ENCODE measurements at places on chromosomes 1 and 21.

DNA sequence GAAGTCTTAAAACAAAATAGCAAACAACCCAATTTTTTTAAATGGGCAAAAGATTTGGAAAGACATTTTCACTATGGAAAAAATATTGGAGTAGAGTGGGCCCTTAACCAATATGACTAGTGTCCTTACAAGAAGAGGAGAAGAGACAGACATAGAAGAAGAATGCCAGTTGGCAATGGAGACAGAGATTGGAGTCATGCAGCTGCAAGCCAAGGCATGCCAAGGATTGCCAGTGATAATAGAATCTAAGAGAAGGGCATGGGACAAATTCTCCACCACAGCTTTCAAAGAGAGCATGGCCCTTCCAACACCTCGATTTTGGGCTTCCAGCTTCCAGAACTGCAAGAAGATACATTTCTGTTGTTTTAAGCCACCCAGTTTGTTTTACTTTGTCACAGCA lies 92.7 kb downstream of the RGS2 start:
- DNase-seq = no peak

DNA sequence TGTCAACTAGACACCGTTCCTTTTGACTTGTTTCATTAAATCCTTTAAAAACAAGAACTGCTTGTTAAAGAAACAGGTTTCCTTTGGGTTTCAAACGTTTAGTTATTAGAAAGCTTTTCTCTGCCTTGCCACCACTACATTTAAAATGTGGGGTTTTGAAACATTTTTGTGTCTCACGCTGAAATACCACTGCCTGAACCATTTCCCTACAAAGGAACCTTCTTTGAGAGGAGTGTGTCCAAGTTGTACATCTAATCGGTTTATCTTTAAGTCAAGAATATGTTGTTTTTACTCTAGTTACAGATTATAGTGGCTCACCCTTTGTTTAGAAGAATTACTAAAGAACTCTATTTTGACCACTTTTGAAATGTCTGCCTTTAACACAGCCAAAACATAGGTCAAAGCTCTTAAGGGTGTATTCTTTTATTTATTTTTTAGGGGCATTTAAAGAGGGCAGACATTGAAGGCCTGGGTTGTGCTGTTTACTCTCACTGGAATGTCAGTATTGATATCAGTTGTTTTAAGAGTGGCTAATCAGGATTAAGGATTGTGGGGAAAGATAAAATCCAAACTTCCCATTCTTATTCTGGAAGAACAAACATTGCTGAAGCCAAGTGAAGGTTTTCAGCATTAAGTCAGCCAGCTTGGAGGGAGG lies 143.4 kb downstream of the GALNT2 start:
- no peak for DNase-seq

DNA sequence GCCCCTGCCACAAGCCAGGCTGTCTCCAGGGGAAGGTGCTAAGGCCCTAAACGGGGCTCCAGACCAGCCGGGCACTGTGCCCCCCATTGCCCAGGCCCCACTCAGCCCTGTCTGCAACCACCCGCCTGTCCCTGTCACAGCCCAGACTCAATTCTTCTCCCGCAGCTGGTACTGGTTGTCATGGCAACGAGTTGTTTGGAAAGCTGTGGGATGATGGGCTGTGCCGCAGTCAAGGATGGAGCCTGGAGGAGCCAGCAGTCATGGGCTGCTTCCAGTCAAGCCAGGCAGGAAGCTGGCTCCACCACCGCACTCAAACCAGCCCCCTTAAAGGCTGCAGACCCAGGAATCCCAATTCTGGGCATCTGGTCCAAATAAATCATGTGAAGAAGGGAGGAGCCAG lies 4.2 kb downstream of the SPOCD1 start:
- DNase-seq = peak; percentile 40

- no peak for DNase-seq
Measured at GRCh38 chr1:92879316-92879968, 47.6 kb downstream of the RPL5 start.

GRCh38 chr1:66341446-66342089 lies 192.4 kb upstream of the SGIP1 start:
- no peak for DNase-seq

DNA sequence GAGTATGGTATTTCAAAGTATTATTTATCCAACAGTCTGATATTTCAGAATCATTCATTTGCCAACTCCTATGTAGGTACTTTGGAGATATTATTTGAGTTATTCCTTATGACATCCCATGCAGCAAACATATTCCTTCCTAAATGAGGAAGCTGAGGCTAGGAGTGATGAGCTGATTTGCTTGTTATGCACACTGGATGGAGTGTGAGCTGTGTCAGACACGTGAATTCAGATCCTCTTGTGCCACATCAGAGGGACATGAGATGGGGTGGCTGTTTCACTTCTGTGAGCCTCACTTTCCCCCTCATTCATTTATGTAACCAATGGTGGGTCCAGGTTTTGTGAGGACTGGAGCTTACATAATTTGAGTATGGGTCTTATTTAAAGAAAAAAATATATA lies 215.9 kb downstream of the DISC1 start:
- DNase-seq = no peak

- no peak for DNase-seq
Measured at GRCh38 chr1:39128959-39129358, 75.5 kb upstream of the MACF1 start.

DNA sequence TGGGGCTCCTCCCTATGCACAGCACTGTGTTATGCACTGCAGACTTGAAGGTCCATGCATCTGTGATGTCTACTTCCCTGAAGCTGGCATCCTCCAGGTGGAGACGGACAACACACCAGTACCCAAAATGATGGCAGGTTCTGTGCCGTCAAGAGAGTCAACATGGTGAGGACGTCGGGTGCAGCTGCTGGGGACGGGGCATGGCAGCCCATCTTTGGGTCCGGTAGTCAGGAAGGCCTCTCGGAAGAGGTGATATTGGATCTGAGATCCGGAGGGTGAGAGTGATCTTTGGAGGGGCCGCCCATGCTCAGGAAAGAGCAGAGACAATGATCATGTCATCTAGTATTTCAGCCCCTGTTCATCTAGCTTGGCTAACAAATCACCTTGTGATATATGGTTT lies 104.1 kb downstream of the RIPK4 start:
- DNase-seq = no peak

DNA sequence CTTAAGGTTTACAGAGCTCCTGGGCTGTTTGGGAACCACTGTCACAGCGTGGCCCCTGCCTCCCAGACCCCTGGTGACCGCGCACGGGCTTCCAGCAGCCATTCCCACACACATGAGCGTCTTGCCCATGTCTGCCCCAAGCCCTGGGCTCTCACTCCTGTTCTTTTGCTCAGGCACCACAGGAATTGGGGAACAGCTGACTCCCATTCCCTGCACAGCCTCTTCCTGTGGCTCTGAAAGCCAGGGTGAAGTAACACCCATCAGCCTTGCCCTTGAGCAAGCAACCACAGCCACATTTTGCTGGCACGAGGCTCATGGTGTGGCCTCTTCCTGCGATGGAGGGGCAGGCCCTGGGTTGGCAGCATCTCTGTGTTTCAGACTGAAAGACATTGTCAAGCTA lies 14.3 kb upstream of the GPR157 start:
- no peak for DNase-seq

DNA sequence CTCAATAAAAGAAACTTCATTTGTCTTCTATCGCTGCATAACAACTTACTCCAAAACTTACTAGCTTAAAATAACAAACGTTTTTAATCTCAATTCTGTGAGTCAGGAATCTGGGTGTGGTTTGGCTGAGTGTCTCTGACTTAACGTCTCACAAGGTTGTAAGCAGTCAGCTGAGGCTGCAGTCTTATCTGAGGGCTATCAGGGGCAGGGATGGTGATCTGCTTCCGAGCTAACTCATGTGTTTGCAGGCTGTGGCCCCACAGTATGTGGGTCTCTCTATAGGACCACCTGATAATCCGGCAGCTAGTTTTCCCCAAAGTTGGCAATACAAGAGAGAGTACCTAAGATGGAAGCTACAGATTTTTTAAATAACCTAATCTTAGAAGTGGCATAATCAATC lies 234.2 kb upstream of the FGGY start:
- DNase-seq = no peak

- DNase-seq = no peak
Measured at GRCh38 chr1:223653015-223653414, 12.5 kb downstream of the CAPN8 start.

DNA sequence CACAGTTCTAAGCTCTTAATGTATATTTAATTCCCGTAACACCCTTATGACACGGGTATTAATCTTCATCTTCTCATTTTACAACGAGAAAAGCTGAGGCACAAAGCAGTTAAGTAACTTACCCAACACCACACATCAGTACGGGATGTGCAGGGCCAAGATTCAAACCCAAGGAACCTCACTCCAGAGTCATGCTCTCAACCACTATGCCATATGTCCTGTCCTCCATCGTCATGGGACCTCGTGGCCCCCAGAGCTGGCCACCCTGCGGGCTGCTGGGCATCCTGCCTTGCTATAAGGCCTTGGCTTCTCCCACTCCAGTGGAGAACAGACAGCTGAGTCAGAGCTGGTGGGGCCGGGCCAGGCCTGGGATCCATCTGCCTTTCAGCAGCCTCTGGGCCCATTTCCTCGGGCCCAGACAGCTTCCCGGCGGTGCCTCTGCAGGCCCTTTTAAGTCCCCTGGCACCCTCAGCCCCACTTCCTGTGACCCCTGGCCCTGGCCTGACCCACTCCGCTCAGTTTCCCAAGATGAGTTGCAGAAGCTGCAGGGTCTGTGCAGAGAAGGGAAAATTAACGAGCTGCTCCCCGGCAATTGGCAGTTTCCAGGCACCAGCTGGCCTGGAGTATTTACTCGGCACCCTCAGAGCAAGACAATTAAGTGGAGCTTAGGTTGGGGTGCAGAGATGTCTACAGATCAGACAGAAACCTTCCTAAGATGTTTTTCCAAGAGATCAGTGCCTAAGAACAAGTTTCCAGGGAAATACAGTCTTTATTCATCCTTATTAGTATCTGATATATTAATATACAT lies 98.2 kb downstream of the EPHB2 start:
- DNase-seq = no peak

DNA sequence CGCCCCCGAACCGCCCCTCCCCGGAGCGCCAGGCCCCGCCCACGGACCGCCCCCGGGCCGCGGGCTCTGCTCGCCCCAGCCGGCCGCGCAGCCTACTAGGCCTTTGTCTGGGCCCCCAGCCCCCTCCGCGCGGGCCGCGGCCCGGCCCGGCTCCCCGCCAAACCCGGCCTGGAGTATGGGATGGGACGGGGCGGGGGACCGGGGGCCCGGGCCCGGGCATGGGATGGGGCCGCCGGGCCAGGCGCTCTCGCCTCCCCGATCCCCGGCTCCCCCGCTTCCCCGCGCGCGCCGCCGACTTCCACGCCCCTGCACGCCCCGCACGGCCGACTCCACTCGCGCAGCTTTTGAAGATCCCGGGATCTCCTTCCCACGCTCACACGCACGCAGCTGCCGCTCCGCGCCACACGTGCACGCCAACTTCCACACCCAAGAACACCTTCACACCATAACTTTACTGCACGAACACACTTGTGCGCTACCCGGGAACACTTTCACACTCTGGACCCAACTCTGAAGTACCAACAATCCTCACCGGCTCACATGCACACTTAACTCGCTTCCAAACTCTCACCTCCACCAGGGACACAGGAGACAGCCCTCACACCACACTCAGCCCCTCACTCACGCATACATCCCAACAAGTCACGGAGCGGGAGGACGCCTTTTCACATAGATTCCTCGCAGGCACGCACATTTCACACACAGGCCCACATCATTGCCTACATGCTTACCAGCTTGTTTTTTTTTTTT lies 437 bp upstream of the HSPG2 start:
- DNase-seq = no peak

- DNase-seq = no peak
Measured at GRCh38 chr1:32082022-32082421, 9.3 kb downstream of the TMEM39B start.

DNA sequence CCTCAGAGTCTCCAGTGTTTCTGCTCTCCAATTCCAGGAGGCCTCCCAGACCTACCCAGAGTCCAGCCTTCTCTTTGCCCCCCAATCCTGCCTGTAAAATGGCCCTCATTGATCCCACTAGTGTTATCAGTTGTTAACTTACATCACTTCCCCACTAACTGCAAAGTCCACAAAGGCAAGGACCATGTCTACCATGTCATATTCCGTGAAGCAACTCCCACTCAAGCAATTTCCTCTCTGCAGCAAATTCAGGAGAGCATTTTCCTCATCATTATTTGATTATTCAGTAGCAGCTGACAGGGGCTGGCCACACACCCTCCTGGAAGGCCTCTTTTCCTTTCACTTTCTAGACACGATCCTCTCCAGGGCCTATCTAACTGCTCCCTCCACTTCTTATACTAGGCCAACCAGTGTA lies 153.5 kb downstream of the RERE start:
- DNase-seq = no peak

DNA sequence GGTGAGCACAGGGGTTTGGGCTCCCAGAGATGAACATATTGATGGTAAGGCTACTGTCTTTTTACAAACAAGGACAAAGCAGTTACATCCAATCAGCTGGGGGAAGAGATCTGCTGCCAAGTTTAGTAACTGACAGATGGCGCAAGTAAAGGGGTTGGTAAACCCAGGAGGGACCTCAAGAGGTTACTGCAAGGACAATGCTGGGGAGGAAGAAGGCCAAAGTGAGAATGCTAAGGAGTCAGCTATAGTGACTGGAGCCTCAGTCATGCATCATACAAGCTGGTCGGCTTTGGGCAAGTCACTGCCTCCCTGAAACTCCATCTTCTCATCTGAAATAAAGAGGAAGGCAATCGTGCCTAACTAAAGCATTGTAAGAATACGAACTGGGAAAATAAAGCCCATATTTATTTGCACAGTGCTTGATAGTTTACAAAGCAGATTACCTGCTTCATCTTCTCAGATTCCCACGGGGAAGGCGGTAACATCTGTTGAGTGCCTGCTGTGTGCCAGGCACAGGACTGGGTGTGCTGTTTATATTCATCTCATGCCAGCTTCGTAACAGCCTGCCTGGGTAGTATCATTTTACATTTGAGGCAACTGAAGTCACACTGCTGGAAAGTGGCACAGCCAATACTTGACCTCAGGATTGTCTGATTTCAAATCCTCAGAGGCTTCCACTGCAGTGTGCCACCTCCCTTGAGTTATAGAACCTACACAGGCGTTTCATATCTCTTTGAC lies 114.8 kb downstream of the BEND5 start:
- no peak for DNase-seq

DNA sequence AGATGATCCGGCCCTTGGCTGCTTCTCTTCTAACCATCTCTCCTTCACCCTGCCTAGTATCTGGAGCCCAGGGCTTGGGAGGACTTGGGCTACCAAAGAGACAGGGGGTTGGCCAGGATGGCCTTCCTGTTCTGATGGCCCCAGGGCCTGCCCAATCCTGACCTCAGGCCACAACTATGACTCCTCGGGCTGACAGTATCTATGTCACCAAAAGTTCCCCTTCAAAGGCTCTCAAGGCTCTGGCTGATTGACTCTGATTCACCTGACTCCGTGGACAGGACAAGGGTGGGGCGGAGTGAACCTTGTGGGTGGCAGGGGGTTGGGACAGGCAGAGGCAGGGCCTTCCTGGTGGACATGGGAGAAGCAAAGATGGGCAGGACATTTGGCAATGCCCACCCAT lies 12.7 kb downstream of the MEF2D start:
- DNase-seq = no peak

GRCh38 chr1:192573499-192573898 lies 2.1 kb upstream of the RGS1 start:
- no peak for DNase-seq

All from iPS DF 19.7 (cell line).